Stimulated activated CD8-positive, alpha-beta memory T cell treated with anti-CD3 and anti-CD28 coated beads, Interleukin-15, amount 100 ng/mL, for 1 hour (primary cell): ENCODE measurements at places on chromosomes 1 and 21.

DNA sequence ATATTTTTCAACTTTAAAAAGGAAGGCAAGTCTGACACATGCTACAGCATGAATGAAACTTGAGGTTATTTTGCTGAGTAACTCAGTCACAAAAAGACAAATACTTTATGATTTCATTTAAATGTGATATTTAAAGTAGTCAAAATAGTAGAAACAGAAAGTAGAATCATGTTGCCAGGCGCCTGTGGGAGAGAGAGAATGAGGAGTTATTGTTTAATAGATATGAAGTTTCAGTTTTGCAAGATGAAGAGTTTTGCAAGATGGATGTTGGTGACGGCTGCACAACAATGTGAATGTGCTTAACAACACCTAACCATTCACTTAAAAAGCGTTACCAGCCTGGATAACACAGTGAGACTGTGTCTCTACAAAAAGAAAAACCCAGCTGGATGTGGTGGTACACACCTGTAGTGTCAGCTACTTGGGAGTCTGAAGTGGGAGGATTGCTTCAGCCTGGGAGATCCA lies 20.7 kb upstream of the ATP1A1 start:
- DNase-seq, result no peak

DNA sequence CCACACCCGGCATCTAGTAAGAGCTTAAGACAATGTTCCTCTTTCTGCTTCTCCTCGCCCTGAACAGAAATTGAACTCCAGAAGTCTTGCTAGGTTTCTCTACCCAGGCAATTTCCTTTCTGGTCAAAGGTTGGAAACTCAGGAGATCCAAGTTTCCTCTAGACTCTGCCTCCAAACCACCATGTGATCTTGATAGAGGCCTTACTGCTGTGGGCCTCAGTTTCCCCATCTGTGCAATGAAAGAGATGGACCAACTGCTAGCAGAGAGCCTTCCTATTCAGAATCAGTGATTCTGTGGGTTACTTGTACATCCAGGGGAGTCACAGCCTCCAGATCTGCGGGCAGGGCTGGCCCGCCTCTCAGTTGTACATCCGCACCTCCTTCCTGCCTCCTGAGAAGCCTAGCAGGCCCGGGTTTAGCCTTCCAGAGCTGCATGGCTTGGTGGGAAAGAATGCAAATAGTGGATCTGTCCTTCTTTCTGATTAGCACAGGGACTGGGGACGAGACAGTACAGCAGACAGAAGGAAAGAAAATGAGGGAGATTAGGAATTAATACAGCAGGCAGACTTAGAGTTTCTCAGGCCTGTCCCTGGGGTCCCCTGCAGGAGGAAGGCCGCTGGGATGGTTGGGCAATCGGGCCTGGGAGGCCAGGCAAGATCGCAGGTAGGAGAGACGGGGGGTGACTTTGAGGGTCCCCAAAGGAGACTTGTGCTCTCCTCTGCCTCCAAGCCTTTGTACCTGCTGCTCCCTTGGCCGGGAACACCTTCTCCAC lies 83.9 kb downstream of the PAX7 start:
- no peak for DNase-seq

DNA sequence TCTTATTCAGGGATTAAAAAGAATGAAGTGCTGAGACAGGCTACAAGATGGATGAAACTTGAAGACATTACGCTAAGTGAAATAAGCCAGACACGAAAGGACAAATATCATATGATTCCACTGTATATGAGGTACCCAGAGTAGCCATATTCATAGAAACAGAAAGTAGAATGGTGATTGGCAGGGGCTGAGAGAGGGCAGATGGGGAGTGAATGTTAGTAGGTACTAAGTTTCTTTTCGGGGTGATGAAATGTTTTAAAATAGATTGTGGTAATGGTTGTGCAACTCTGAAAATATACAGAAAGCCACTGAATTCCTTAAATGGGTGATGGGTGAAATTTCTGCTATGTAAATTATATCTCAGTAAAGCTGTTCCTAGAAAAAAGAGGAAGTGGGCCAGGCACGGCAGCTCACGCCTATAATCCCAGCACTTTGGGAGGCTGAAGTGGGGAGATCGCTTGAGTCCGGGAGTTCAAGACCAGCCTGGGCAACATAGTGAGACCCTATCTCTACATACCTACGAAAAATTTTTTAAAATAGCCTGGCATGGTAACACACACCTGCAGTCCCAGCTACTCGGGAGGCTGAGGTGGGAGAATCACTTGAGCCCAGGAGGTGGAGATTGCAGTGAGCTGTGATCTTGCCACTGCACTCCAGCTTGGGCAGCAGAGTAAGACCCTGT lies 15.9 kb downstream of the SLC27A3 start:
- no peak for DNase-seq

DNA sequence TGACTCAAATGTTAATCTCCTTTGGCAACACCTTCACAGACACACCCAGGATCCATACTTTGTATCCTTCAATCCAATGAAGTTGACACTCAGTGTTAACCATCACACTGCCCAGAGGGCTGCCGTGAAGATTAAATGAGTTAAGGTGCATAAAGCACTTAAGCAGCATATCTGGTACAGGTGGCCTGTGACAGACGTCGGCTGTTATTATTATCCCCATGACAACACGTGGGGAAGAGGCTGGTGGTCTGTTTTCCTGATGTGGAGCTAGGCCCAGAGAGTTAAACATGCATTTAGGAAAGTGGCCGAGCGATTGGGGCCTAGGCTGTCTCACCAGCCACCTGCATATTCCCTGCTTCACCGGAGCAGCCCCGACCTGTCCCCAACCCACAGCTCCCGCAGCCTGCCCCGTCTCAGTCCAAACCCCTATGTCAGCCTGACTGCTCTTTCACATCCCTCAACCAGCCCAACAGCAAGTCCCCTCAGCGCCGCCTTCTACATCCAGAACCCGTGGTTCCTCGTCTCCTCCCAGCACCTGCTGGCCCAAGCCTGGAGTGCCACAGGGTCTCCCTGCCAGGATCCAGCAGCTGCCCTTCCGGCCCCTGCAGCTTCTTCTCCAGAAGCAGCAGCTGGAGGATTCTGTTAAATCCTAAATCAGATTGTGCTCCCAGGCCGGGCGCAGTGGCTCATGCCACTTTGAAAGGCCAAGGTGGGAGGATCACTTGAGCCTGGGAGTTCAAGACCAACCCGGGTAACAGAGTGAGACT lies 77.9 kb downstream of the FBXO2 start:
- no peak for DNase-seq

- DNase-seq, result no peak
Observed at GRCh38 chr1:241902391-241903065, 54.5 kb downstream of the EXO1 start.

GRCh38 chr1:184851822-184852746 lies 97.4 kb upstream of the EDEM3 start:
- no peak for DNase-seq

- DNase-seq, result no peak
Observed at GRCh38 chr1:4004635-4005430, 104.8 kb upstream of the C1orf174 start.

GRCh38 chr1:92695104-92695503 lies 89.8 kb downstream of the EVI5 start:
- no peak for DNase-seq

- DNase-seq, result no peak
Observed at GRCh38 chr1:184953600-184954219, 20.6 kb downstream of the NIBAN1 start.

DNA sequence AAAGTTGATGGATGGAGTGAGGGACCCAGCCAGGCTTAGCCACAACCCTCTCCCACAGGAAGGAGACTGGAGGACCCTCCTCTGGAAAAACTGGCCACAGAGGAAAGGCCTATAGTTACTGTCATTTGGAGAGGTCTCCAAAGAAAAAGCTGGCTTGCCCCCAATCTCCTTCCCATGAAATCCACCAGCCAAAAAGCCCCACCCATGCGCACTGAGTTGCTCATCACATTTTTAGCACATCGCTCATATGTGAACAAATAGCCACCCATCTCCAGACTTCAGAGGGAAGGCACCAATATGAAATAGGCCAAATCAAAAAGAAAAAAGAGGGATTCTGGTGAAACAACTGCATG lies 36.9 kb upstream of the QSOX1 start:
- DNase-seq, result no peak

DNA sequence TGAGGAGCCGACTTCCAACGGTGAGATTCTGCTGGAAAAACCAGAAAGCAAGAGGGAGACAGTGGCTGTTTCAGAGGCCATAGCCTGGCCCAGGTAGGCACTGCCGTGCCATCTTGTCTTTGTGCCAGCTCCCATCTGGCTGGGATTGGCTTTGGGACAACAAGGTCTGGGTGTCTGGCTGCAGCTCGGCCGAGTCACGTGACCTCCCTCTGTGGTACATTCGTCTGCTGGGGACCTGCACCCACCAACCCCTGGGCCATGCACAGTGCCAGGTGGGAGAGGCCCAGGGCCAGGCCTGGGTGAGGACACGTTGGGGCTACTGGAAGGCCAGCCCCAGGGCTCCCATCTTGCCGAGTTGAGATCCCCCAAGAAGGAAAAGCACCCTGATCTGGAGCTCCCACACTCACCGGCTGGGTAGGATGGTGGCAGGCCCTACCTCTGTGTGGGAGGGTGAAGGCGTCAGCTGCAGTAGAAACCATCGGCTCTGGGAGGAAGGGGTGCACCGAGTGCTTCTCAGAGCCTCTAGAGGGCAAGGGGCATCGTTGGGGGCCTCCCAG lies 25.3 kb upstream of the TTC34 start:
- DNase-seq, result no peak

GRCh38 chr1:115746021-115746690 lies 22.4 kb downstream of the CASQ2 start:
- DNase-seq, result no peak

GRCh38 chr1:61387829-61388228 lies 305.5 kb downstream of the NFIA start:
- DNase-seq, result no peak

GRCh38 chr1:195450794-195451193 lies 1157.4 kb downstream of the KCNT2 start:
- DNase-seq, result no peak
